ENCODE measurements at places on chromosomes 12 and 14.

DNA sequence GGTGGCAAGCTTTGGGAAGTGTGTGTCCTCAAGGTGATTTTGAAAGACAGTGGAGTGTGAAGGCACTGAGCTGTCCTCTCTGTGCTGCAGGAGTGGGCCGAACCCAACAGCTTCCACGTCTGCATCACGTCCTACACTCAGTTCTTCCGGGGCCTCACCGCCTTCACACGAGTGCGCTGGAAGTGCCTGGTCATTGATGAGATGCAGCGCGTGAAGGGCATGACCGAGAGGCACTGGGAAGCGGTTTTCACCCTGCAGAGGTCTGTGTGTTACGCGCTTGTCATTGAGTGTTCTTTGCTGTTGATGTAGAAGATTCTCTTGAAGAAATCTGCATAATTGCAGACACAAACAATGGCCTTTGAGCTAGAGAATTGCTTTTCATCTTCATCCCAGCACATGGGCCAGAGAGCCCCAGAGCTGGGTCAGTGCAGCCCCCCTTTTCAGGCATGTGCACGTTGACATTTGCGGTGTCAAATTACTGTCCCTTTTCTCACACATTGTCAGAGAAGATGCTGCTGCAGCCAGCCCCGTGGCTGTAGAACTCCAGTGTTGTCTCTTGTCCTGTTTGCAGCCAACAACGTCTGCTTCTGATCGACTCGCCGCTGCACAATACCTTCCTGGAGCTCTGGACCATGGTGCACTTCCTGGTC lies 63.3 kb downstream of the EP400 start:
- no peak for DNase-seq

DNA sequence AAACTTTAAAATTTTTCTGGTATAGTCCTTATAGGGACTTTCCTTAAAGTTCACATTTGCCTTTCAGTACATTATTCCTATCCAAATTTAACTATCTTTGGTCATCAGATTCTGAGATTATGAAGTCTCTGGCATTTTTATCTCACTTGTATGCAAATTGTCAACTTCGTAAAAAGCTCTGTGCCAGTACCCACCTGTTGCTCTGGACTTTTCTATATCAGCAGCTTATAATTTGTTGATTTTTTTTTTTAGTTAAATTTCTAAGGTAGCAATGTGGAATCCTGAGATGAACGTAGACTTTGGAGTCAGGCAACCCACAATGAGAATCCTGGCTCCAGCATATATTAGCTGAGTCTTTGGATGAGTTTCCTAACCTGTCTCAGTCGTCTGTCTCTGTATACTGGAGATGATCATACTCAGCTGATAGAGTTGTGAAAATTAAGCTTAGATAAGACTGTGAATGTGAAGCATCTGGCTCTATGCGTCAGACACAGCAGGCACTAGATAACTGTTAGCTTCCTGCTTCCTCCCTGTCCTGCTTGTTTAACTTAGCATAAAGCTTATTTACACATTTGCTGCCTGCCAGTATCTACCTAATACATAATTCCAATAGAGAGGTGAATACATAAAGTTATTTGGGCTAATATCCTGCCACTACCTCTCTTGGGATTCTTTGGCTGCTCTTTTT lies 59.8 kb downstream of the MARK3 start:
- DNase-seq, result no peak

- no peak for DNase-seq
Observed at GRCh38 chr12:57452937-57453509, 2.1 kb upstream of the INHBE start.

DNA sequence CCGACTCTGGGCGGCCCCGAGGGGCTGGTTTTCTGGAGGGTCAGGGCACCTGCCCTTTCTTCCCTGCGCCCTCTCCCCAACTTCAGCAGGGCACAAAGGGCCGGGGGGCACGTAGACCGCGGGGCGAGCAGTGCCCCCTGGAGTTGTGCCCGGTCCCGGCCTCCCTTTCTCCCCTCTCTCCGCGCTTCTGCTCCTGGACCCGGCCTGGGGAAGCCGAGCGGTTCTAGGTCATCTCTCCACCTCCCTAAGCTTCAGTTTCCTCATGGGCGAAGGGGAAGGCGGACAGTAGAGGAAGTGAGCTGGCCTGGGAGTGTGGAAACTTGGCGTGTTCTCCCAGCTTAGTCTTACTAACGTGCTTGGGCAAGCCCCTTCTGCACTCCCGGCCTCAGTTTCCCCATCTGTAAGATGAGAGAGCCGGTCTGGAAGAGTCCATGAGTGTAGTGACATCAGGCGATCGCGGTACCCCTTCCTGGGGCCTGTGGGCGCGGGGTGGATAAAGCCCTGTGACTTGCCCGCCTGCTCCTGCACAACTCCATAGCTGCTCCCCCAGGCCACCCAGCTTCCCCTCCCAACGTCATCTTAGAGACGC lies 158.6 kb upstream of the PARP11 start:
- DNase-seq, result no peak

- no peak for DNase-seq
Observed at GRCh38 chr14:103741876-103742275, 26.3 kb downstream of the ZFYVE21 start.

- no peak for DNase-seq
Observed at GRCh38 chr12:54502485-54502884, 4.9 kb downstream of the NCKAP1L start.

- DNase-seq, result no peak
Observed at GRCh38 chr12:3704512-3705353, 48.2 kb downstream of the CRACR2A start.

DNA sequence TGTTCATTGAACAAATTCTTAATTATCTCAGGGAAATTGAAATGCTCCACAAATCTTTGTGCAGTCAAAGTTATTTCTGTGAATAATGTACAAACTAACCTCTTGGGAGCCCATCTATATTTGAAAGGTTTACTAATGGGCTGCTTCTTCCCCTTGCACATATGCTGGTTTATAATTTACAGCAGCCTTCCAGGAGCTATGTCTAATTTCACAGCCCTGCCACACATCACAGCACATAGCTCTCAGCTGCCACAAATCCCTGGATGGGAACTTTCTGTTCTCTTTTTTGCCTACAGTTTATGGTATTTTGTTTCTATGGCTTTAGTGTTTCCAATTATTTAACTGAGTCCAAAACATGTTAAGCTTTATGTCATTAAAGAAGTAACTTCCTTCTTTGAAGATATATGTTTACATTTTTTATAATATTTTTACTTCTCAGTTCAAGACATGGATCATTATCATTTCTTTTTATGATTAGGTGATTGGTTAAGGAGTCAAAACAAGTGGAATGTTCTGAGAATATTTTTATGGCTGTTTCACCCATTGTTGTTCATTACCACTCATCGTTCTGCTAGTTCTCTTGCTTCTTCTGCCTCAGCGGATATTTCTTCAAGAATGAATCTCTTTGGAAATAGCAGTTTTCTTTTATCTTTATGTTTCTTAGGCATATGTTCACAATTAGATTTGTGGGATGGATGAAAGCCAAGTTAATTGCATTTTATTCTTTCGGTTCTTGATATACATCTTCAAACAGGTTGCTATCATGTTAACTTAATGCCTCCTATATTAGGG lies 475.6 kb upstream of the MIS18BP1 start:
- DNase-seq, result no peak

DNA sequence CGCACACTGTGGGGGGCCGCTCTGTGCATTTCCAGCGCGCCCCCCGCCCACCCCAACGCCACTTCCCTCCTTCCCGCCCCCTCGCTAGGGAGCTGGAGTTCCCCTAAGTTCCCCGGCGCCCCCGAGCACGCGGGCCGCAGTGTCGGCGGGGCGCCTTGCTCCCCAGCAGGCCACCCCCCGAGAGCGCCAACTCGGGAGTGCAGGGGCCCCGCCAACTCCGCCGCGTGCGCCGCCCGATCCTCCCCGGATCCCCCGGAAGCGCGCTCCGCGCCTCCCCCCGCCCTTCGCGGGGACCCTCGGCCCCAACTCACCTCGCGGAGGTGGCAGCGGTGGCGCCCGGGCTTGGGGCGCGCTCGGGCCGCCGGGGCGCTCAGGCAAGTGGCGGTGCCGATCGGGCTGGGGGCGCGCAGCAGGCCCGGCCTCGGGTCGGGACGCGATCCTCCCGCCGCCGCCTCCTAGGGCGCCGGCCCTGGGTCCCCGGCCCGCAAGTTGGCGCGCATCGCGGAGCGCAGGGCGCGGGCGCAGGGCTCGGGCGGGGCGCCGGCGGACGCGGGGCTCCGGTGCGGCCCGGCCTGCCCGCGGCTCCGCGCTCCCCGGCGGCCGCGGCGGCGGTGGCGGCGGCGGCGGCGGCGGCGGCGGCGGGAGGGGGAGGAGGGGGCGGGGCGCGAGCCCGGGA lies at the start of gene NCOR2:
Gene NCOR2, minus strand, starts transcription at position 616 of the 676 bp plus-strand sequence. CDS start 72,361 bp downstream, outside the sequence.
- DNase-seq, result no peak

GRCh38 chr12:6764011-6764828 lies 1.9 kb upstream of the PTMS start:
- peak; percentile 97 for DNase-seq

DNA sequence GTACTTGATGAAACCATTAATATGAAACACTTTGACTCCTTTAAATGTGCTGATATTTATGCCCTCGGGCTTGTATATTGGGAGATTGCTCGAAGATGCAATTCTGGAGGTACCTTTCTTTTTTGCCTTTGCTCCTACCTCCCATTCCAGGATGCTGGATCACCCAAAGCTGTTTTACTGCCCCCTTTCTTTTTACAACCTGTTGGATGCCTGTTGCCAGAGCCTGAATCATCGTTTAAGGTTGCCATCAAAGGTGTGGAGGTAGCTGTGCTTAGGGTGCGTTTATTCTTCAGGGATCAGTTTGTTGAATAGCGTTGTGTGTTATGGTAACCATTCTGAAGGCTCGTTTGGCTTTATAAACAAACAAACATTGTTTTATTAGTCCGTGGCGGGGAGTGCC lies 19.9 kb upstream of the TAMALIN start:
- DNase-seq, result no peak

GRCh38 chr14:82886670-82887069 lies 1353.0 kb upstream of the SEL1L start:
- no peak for DNase-seq

DNA sequence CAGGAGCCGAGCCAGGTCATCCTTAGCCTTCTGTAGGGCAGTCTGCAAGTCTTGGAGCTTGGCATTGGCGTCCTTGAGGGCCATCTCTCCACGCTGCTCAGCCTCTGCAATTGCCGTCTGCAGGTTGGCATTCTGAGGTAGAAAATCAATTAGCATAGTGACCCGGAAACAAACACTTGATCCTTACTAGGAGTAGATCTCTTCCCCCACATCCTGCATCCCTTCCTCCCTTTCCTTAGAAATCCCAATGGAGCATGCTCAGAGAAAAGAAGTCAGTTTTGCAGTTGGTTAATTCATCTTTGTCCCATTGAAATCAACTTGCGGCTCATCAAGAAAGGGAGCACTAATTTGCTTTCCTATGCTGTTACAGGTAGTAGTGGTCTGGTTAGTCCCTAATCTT lies 6.1 kb downstream of the KRT76 start:
- DNase-seq, result no peak

DNA sequence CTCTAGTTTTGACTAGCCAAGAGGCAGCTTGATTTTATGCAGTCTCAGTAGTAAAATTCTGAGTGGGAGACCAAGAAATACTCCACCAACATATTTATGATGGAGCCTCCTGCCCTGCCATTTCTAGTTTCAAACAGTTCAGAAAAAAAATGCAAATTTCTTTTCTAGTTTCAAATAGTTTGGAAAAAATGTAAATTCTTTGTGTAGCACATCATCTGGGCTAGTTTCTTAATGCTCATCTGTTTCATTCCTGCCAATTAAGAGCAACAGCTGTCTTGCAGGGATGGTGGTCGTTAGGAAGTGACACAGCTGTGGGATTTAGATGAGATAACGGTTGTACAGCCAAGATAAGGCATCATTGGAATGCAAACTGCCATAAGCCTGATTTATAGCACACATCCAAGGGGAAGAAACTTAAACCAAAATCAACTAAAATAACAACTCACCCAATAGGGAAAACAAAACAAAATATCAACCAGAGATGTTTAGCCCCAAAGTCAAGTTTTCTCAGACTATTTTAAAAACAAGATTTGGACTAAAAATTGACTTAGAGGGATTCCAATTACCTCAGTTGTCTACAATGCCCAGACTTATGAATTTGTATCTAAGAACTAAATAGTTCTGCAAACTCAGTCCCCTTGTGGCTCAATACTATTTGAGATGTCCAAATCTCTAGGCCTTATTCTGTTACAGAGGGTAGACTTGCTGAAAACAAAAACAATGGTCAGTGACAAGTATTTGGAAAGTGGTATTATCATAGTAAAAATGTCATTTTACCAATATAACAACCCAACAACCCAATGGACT lies 291.3 kb upstream of the ATP2B1 start:
- DNase-seq, result no peak
